Activated CD4-positive, alpha-beta T cell treated with anti-CD3 and anti-CD28 coated beads, Interleukin-10, Interleukin-2, amounts not matched to agents 100 ng/mL and 50 ng/mL, durations not matched to agents 16 hours and 8 hours (primary cell): ENCODE measurements at places on chromosomes 3 and 15.

GRCh38 chr3:89467898-89468363, 360.5 kb downstream of the EPHA3 start:
- DNase-seq = no peak

DNA sequence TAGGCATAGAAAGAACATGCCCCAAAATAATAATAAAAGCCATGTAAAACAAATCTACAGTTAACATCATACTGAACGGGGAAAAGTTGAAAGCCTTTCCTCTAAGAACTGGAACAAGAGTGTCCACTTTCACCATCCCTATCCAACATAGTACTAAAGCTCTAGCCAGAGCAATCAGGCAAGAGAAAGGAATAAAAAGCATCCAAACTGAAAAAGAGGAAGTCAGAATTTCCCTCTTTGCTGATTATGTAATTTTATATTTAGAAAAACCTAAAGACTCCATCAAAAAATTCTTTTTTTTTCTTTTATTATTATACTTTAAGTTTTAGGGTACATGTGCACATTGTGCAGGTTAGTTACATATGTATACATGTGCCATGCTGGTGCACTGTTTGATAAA, 661.6 kb upstream of the CBLB start:
- DNase-seq = no peak

DNA sequence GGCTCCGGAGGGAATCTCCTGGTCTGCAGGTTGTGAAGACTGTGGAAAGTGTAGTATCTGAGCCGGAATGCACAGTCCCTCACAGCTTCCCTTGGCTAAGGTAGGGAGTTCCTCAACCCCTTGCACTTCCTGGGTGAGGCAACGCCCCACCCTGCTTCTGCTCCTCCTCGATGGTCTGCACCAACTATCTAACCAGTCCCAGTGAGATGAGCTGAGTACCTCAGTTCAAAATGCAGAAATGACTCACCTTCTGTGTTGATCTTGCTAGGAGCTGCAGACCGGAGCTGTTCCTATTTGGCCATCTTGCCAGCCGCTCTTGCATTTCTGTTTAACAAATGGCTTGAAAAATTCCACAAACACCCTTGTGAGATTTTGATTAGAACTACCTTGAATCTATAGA, 156.1 kb downstream of the STXBP5L start:
- DNase-seq = no peak

DNA sequence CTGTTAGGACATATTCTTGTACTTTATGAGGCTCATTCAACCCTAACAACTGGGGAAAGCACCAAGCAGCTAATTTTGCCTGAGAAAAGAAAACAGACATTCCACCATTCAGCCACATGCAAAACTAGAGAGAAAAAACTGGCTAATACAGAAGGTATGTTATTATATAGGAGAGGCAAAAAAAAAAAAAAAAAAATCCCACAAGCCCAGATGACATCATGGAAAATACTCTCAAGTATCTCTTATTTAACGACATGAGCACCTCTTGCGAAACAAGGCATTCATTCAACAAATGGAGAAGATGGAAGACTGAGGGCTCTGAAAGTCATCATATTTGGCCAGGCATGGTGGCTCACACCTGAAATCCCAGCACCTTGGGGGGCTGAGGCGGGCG, 61.5 kb downstream of the PRICKLE2 start:
- no peak for DNase-seq

DNA sequence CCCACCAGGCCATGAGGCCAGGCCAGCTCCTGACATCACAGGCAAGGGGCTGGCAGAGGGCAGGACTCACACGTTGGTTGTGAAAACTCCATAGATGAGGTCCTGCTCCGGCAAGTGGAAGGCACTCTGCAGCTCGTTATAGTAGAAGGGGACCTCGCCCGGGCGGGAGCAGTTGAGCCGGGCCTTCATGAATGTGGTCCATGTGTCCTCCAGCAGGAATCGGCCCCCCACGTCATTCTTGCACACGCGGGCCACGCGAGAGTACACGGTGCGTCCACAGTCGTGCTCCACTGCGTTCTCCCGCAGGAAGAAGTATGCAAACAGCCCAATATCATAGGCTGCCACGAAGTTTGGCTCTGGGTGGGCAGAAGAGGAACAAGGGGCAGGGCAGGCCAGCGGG, 101.2 kb downstream of the SEMA5B start:
- no peak for DNase-seq

DNA sequence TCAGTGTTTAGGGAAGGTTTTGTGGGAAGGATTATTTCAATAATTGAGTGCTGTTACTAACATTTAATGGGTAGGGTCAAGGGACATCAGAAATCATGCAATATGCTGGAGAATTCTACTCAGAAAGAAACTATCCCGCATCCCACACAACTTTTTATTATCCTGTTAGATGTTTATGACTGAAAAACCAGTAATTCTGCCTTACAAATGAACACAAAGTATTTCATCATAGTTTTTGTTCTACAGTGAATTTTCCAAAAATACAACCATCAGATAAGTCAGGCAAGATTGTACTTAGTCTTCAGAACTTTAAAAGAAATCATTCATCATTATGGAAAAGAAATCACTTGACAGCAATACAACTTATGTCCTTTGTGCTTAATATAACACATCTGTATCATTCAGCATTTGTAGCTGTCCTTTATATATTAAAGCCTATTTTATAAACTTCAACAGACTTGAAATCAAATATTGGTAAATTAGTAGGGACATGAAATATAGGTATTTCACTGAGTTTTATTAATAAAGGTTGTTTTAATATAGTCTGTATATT, 61.9 kb downstream of the TRPM7 start:
- DNase-seq = no peak

- DNase-seq = no peak
Measured at GRCh38 chr15:68482246-68482645, 50.3 kb upstream of the ITGA11 start.

DNA sequence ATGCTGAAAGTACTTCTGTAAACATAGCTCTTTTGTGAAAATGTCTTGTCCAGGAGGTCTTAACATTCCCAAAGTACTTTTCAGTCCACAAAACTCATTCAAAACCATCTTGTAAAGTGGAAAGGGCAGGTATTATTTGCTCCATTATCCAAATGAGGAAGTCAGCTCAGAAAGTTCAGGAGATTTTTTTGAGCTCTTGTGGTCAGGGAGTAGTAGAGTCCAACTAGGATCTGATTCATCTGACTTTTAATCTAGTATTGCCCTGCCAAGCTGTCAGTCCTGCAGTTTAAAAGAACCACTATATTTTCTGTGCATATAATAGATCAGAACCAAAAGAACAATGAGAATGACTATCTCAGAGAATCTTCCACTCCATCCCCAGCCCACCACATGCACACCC, 83.5 kb downstream of the FOXB1 start:
- DNase-seq = no peak

GRCh38 chr15:28904003-28904402, 18.2 kb downstream of the APBA2 start:
- no peak for DNase-seq

DNA sequence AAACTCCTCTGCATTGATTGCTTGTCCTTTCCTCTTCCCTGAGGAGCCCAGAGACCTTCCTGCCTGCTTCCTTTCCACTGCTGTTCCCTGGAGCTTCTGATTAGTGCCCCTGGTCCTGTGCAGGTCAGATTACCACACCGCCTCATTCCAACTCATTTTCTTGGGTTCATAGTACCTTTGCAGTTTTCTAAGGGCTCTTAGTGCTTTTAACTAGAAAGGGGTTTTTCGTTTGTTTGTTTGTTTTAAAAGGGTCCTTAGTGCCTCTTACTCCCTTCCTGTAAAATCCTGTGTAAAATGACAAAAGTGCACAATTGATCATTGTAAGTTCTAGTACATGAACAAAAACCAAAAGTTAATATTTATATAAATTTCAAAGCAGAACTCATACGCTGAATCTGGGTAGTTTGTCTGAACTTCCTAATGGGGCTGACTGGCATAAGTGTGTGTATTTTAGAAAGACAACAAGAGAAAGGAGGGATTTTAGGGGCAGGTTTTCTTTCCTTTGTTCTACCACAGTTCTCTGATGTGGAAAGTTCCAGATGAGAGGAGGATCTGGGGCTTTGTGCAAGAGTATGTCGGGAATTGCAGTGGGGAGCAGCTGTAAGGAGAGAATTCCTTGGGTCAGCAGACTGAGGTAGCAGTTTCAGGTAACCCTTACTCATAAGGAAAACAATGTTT, 30.6 kb downstream of the SNRK start:
- no peak for DNase-seq

DNA sequence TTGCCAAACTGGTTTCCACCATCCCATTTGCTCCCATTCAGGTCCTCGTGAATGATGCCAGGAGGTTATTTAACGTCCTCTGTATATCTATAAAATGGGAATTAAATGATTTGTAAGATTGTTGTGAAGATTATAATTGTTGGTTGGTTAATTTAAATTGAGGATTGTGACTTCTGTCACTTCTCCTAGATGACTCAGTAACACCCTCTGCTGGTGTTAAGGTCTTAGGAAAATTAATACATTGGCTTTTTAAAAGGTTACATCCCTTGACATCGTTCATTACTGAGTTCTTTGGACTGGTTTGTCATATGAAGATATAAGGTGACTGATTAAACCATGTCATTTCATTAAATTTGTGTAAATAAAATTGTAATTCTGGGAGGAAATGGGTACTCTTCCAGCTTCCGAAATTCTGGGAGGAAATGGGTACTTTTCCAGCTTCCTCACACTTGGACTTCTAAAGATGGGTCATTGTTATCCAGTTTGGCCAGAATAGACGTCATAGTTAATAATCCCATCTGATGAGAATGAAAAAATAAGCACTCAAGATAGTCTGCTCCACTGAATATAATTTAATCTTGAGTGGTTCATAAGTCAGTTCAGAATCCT, 33.3 kb upstream of the PAQR5 start:
- peak; percentile 23 for DNase-seq

DNA sequence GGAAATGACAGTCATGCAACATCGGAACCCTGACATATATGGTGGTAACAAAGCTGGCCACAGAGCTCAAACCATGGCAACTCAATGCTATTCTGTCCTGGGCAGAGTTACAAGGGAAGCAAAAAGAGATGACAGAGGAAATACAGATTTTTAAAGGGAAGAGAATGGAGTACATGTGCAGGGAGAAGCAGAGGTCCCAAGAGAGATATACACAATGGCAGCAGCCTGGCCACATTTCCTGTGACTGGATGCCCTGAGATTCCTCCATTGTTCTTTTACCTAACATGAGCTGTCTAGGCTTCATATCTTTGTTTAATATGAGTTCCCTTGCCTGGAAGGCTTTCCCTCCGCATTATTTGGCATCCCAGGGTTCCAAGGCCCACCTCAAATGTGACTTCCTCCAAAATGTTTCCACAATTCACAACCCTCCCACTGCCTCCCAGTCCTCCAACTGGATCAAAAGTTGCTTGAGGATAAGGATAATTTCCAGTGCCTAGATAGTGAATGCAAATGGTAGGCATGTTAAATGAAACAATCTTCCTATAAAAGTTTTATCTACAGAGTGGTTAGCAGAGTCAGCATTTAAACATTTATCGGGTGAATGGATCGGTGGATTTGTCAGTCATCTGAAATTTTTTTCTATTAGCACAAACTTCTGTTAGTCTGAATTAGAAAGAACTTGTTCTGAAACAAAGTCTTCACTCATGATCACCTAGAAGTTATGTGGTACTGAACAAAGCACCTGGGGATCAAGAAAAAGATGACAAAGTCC, 86.2 kb downstream of the DHX30 start:
- no peak for DNase-seq

DNA sequence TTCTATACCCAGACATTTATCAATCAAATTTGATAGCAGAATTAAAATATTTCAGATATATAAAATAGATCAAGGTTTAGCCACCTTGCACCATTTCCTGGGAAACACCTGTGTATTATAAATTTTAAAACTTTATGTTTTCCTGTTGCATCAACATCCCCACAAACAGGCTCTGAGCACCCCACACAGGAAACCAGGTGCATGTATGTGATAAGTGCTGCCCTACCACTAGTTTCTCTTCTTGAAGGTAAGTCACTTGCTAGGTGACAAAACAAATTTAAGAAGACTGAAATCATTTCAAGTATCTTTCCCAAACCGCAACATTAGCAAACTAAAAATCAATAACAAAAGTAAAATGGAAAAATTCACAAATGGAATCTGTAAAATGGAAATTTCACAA, 496.1 kb upstream of the CCDC54 start:
- no peak for DNase-seq

DNA sequence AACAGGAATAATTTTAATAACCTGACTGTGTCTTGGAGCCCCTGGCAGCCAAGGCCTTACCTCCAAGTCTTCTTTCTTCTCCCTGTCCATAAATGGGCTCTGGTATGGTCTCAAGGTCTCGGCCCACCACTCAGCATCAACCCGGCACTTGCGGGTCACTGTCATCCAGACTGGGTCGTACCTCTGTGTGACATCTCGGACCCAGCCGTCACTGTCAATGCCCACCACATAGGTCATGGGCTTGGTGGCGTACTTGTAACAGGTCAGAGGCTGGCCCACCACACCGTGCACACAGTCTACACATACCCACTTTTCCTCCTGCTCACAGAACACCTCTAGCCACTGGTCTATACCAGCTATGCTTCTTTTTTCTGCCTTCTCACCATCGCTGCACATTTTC, 20.4 kb downstream of the XPC start:
- no peak for DNase-seq
